ENCODE measurements at places on chromosomes 4 and X.

DNA sequence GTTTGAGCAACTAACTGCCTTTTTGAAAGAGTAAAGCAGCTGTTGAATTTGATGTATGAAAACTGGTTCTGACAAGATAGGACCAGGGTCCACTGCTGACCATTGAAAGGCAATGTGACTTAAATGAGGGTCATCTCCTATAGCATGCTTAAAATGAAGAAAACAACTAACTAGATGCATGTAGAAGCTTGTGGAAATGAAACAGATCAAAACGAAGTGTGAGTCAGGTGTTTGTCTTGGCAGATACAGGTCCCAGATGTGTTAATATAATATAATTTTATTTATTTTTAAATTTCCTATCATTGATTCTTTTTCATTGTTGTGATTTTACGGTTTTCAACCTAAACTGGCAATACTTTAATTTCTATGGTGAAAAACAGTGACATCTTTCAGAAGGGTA is 83.6 kb downstream of the ATOH1 start:
- DNase-seq: no peak

DNA sequence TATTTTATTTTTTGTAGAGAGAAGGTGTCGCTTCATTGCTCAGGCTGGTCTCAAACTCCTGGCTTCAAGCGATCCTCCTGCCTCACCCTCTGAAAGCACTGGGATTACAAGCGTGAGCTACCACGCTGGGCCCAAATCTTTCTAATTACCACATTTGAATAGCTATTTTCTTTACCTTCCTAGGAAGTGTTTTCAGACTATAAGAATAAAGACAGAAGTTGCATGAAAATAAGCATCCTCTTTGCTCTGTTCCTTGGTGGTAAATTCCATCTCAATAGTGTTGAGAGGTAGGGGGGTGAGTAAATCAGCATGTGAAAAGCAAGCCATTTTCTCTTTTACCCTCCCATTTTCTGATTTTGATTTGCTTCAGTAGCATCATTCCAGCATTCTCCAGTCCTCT is 122.4 kb downstream of the LARP7 start:
- DNase-seq: no peak

DNA sequence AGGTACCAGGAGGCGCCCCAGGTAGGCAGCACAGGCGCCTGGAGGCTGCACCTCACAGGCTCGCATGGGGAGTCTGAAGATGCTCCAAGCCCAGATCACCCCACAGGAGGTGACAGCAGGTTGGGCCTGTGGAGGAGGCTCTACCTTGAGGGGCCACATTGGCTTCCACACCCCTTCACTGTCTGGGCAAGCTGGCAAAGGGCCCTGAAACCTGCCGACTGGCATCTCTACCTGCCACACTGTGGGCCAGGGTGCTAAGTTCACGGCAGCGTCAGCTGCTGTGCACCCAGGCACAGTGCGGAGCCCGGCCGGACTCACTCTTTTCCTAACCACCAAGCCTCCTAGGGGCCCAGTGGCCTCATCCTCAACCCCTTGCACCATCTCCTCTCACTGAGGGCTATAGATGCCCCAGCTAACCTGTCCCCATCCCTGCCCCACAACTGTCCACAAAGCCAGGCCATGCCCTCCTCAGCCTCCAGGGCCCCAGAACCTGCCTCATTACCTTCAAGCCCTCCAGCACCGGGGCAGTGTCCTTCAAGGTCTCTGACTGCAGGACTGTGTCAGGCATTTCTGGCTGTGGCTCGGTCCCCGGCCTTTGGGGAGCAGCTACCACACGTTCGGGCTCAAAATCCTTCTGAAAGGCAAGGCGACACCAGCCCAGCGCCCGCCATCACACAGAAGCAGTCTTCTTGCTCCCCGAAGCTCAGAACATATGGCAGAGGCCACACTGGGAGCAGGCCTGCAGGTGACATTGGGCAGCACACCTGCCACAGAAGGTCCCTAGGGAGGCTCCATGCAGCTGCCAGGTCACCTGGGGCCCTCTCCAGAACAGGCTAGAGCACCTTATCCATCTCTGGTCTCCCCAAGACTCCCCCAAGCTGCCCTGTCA is 28.8 kb downstream of the FGFR3 start:
- DNase-seq: no peak

GRCh38 chrX:134694333-134695322 is 36.4 kb upstream of the PLAC1 start:
- no peak for DNase-seq

DNA sequence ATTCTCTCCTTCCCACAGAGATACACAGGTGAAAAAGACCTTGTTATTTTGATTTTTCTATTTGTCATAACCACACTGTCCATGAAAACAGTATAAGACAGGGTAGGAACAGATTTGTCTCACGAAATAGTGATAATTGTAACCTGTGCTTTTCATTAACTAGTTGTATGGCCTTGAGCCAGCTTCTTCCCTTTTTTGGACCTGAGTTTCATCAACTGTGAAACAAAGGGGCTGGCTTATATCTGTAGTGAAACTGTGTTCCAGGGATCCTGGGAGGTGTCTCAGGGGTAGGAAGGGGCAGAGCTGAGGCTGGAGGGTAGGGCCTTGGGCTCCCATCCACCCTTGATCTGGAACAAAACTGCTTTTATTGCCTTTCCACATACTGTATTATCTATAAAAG is 50.9 kb downstream of the MED28 start:
- no peak for DNase-seq

- no peak for DNase-seq
Observed at GRCh38 chrX:150234126-150234525, 129.0 kb upstream of the MAMLD1 start.

GRCh38 chrX:2828344-2828958 is at the start of gene GYG2:
GYG2 (plus strand) TSS chrX:2828930; CDS start chrX:2830189, 1,259 bp downstream.
- no peak for DNase-seq

DNA sequence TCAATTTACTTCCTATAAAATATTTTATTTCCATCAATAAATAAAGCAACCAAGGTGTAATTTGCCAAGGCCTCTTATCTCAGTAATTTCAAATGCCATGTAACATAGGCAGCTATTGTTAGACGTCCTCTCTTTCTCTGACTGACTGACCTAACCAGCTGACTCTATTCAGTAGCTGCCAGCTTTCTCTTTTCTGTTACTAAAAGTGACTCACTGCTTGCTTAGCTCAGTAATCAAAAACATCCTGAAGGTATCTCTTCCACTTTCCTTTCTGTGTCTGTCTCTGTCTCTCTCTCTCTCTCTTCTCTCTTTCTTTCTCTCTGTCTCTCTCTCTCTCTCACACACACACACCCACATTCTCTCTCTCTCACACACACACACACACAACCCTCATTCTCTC is 134.2 kb downstream of the SPOCK3 start:
- DNase-seq: no peak

DNA sequence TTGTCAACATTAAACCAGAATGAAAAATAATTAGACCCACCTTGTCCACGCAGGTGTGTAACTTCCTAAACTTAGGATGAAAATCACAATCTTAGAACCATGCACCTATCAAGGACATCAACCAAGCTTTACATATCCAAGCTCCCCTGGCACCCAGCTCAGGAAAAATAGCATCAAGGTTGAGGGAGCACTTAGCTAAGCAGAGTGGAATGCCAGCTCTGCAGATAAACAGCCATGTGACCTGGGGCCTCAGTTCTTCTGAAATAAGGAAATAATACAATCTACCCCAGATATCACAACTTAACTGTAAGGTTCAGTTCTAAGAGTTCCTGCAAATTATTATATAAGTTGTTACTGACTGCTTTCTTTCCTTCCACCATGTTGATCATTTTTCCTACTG is 64.7 kb downstream of the DHX15 start:
- DNase-seq: no peak

GRCh38 chr4:151690164-151690870 is 70.5 kb downstream of the GATB start:
- no peak for DNase-seq

GRCh38 chr4:80500613-80501012 is 165.1 kb downstream of the CFAP299 start:
- no peak for DNase-seq

DNA sequence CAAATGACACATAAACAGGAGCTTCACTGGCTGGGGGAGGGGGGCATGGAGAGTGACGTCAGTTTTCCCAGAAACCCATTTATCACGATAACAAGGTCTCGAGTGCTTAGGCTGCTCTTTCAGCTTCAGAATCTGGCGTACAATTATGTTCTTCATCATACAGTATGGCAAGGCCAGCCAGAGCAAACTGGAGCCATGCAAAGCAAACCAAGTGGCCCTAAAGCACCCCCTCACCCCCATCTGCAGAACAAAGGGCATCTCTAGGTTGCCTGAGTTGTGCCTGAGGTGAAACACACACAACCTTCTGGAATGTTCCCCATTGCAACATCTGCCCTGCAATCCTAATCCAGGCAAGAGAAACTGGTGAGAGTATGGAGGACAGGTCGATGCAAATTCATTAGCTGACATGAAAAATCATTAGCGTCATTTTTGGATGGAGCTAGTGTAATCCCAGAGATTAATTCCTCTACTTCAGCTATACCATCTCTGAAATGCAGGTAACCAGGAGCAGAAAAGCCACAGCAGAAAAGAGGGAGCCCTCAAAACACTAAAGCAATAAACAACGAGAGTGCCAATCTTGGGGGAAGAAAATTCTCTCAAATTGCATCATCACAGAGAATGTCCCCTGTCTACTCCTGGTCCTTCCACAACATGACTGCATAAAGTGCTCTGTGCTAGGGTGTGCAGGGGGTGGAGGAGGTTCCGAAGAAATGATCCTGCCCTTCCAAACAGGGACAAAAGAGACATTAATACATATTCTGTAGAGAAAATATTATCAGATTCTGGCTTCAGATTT is 1.8 kb downstream of the SEPTIN6 start:
- DNase-seq: no peak

DNA sequence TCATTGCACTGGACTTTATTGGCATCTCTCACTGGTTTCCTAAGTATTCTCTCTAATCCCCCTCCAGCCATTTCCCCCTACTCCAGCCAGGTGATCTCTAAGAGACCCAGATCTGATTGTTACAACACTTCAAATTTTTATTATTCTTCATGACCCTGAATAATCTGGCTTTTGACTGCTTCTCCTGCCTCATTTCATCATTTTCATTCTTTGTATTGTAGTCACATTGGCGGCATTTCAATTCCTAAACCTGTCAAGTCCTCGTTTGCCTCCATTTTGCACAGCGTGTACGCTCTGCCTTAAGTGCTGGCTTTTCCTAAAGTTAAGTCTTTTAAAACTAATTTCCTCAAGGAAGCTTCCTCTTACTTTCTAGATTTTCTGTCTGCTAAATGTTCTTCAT is 31.6 kb downstream of the UBE2K start:
- no peak for DNase-seq

DNA sequence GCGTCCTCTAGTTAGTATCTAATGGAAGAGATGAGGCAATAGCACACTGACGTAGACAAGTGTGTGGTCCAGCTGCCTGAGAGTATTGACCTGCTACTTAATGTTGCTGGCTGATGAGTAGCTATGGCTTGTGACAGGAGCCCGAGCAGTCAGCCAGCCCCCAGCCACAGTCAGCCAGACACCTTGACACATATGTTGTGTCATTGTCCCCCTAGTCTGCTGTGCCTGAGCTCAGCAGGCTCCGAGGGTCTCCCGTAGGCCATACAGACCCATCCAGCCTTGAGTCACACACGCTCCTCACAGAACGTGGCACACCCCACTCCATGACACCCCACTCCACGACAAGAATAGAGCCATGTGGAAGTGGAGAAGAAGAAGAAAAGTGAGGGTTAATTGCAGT is 362.1 kb downstream of the UNC5C start:
- no peak for DNase-seq

GRCh38 chr4:113452868-113453620 is 308.5 kb downstream of the CAMK2D start:
- no peak for DNase-seq

DNA sequence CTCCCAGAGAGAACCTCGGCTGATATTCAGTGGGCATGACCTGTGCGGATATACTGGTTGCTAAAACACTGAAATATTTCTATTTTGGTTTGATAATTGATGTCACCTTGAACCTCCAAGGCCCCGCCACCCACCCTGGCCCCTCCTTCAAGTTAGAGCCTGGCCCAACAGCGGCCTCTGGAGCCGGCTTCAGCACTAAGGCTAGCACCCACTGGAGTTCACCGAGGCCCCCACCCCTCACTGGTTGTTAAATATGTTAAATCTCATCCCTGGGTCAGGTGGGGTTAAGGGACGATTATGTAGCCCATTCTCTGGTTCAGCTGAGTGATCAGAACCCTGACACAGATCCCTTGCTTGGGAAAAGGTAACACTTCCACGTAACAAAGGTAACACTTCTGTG is 24.3 kb downstream of the SEL1L3 start:
- no peak for DNase-seq

GRCh38 chr4:23083391-23083790 is 390.7 kb downstream of the GBA3 start:
- DNase-seq: no peak

GRCh38 chr4:133972586-133972985 is 229.0 kb downstream of the PABPC4L start:
- no peak for DNase-seq

DNA sequence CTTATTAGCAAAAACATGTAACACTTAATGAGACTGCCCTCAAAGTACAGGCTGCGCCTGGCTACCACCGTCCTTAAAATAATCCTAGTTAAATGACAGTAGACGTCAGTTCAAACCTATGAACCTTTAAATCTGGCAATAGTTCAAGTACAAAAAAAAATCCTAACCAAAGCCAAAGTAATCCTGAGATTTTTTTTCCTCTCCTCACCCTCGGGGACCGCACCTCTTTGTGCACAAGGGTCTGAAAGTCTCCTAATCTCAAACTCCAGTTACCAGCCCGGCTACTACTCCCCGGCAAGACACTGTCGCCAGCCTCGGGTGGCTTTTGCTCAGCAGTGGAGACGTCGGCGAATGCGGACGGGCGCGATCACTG is 439 bp downstream of the SEC31A start:
- DNase-seq: no peak

DNA sequence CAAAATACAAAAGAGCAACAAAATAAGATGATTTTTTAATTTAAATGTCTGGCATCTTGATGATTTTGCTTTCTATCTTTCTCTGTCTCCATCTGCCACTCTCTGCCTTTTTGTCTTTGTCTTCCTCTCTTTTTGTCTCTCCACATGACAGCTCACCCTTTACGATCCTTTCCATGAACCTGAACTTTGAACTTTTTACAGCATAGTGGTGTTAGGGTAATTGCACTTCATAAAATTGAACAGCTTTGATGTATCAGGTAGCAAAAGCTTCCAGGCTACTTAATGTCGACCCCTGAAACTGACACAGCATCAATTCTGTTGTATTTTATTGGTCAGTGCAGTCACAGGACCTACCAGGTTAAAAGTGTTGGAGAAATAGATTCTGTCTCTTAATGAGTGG is 1517.0 kb downstream of the ADGRL3 start:
- DNase-seq: no peak

GRCh38 chrX:69506617-69507499 is 2.7 kb downstream of the NALF2 start:
- no peak for DNase-seq

DNA sequence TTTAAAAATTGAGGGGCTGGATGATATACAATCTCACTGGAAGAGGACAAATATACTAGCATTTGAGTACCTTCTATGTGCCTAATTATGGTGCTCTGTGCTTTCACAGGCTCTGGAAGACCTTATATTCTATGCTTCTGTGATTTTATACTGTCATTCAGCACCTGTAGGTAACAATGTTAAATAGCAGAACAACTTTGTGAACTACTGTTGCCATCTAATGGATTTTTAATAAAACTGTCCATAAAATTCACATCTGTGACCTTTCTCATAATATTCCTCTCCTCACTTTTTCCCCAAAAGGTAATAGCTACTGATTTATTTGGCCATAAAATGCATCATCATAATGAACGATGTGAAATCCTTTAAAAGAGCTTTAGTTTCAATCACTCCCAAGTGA is 21.9 kb downstream of the POU3F4 start:
- no peak for DNase-seq

GRCh38 chr4:120671538-120671937 is 251.0 kb downstream of the PRDM5 start:
- DNase-seq: no peak
